ENCODE measurements at places on chromosomes 2 and 18.

DNA sequence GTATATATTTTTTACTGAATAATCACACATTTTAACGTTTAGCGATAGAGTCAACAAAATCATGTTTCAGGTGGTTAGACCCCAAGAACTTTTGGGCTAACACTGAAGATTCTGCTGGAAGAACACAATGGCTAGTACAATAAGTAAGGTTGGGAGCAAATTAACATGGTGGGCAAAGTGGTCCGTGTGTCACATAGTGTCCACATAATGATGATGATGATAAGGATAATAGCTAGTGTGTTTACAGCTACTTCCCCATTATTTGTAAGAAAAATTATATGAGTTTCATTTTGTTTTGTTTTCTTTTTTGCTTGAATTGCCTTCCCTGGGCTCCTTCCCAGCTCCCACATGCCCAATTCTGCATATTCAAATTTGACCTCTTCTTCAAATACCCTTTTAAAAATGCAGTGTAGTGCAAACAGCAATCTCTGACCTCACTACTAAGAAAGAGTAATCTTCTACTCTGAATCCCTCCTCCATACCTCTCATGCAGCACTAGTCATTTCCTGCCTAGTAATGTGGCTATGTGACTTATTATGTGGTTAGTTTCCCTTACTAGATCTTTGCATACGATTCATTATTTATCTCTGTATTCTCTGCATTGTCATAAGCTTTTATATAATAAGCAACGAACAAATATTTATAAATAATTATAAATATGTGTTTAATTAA lies 16.9 kb upstream of the VPS54 start:
- DNase-seq, result peak; percentile 65

DNA sequence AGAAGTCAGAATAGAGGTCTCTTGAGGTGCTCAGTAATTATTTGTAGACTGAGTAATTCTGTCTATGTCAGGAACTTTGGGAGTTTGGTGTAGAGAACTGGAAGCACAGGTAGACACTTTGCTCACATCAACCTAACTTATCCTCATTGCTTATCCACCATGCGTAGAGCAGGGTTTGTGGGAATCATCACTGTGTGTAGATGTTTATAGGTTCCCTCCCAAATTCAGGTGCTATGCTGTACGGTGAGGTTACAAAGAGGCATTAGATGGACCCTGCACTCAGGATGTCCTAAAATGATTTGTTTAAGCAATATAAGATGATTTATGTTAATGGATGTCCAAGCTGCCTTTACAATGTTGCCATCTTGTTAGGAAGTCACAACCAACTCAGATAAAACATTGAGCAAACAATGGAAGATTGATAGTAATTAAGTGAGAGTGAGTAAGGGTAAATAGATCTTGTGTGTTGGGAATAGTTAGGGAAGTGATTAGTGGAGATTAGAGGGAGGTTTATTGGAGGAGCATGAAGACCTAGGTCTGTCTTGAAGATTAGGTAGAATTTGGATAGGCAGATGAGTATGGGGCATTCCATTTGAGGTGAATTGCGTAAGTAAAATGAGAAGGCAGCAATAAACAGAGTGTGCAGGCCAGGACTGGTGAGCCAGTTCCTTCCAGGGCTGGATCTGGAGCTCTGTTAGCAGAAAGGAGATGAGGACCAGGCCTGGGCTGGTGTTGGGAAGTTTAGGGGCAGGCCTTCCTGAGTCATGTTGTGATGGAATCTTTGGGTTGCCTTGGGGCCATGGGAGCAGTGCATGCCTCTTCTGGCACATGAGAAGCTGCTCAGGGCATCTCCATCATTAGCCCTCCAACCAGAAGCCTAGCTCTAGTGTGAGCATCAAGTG lies 12.1 kb downstream of the EPAS1 start:
- no peak for DNase-seq

- no peak for DNase-seq
These were observed 501.5 kb downstream of the BCL11A start for GRCh38 chr2:60051991-60052390.

DNA sequence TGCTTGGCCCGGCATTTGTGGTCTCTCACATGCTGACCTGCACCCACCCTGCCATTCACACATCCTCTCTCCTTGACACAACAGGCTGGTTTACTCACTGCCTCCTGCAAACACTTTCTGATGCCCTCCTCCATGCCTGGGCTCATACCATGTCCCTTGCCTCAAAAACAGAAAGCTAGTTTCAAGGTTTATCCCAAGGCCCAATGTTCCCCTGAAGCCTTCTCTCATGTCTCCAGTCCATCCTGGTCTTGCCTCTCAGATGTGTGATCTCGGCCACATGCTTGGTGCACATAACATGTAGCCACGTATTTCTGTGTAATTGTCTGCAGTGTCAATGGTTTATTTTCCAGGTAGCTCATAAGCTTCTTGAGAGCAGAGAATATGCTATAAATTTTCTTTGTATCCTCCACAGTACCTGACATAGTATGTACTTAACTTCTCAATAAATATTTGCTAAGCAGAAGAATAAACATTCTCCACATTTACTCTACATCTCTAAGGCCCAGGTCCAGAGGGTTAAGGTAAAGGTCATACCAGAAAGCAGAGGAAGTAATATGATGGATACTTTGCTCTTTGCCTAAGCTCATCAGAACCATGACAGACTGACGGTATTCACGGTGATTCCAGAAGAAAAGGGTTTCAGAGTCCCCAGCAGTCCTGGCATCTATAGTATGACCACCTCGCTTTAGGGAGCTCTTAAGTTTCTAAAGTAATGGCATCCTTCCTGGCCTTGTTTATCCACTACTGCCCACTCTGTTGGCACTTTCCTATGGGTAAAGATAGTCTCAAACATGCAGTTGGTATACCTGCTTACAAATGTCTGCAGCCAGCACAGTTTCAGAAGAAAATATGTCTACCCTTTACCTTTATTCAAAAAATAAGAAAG lies 163.4 kb upstream of the ZFP36L2 start:
- no peak for DNase-seq
